ENCODE measurements at places on chromosomes 7 and 10. TPM values are rescaled to one million over a fixed set of nuclear protein-coding genes. Genes with fewer than 3 reads are reported as not detected.
A peak's percentile ranks its signal among the peaks of the same experiment; 100 is the strongest.

Gene PPP1R9A
- 7.4 TPM for total RNA-seq

Gene MINPP1
- 10.2 TPM for total RNA-seq

Gene TRPV6
- not detected for total RNA-seq

- H3K4me1 ChIP-seq: no peaks in the 10 kb centered on the region
- peak; percentile 74 for DNase-seq
- H3K27me3 ChIP-seq: no peaks in the 10 kb centered on the region
These were observed at the start of gene CXCL12 for GRCh38 chr10:44385026-44385695. TSS of gene CXCL12 (minus strand) at chr10:44385097. CDS start at chr10:44385005, 92 bp downstream.

- no peaks in the 10 kb centered on the region for H3K4me1 ChIP-seq
- no peak overlapping the region for H3K27ac ChIP-seq
- no peaks in the 10 kb centered on the region for H3K27me3 ChIP-seq
- no peak for DNase-seq
- H3K36me3 ChIP-seq: no peaks in the 10 kb centered on the region
These were observed 85.1 kb downstream of the MGMT start for GRCh38 chr10:129552119-129552518.

DNA sequence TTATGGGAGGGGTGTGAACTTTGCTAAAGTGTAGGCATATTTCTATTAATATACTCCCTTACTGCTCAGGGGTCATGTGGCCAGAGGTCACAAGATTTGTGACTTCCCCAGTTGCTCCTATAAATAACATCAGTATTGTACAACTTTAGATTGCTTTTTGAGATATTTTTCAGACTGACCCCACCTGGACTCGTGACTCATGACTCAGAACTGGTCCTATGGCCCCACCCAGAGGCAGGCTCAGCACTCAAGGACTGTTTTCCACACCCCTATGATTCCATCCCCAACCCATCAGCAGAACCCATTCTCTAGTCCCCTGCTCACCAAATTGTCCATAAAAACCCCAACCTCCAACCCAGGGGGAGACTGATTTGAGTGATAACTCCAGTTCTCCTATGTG is 2.7 kb upstream of the CUL2 start:
- no peak overlapping the region for H3K27ac ChIP-seq
- DNase-seq: no peak
- H3K4me1 ChIP-seq: no peaks in the 10 kb centered on the region
- H3K27me3 ChIP-seq: no peaks in the 10 kb centered on the region
- H3K4me3 ChIP-seq: no peak overlapping the region

- H3K4me1 ChIP-seq: no peaks in the 10 kb centered on the region
- no peak overlapping the region for H3K4me3 ChIP-seq
- DNase-seq: no peak
- no peak overlapping the region for H3K27ac ChIP-seq
These were observed 26.5 kb downstream of the LMTK2 start for GRCh38 chr7:98133181-98133580.

- H3K4me3 ChIP-seq: no peak overlapping the region
- H3K27me3 ChIP-seq: no peaks in the 10 kb centered on the region
These were observed 15.8 kb upstream of the BNIP3 start for GRCh38 chr10:131997366-131998049.

GRCh38 chr10:59801171-59801570 is 47.9 kb upstream of the MRLN start:
- H3K36me3 ChIP-seq: peaks cover 4% of the 10 kb centered on the region
- no peaks in the 10 kb centered on the region for H3K4me1 ChIP-seq
- H3K4me3 ChIP-seq: no peak overlapping the region
- no peak overlapping the region for H3K27ac ChIP-seq
- no peak for DNase-seq
- no peaks in the 10 kb centered on the region for H3K27me3 ChIP-seq

DNA sequence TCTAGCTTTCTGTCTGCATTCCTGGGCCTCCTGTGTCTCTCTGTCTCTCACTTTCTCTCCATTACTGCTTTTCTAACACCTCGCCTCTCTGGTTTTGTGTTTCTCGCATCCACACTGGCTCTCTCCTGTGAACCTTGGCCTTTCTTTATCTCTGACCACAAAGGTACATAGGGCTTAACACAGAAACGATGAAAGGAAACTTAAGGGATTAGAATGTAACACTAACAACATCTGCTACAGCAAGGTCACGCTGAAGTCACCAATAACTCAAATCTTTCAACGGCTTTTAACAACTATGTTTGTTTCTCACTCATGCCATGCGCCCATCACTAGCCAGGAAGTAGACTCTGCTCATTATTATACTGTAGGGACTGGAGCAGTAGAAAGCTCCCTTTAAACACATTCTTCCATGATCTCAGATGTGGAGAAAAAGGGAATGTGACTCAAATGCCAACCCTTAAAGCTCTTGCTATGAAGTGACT is 9.3 kb upstream of the OR6V1 start:
- H3K4me3 ChIP-seq: no peak overlapping the region
- no peaks in the 10 kb centered on the region for H3K36me3 ChIP-seq
- H3K27ac ChIP-seq: no peak overlapping the region
- no peak for DNase-seq

- no peak for DNase-seq
- H3K4me3 ChIP-seq: no peak overlapping the region
- H3K27me3 ChIP-seq: no peaks in the 10 kb centered on the region
- H3K36me3 ChIP-seq: peaks cover 3% of the 10 kb centered on the region
These were observed 41.1 kb upstream of the STMP1 start for GRCh38 chr7:135620980-135621850.

- no peak overlapping the region for H3K27ac ChIP-seq
- H3K36me3 ChIP-seq: no peaks in the 10 kb centered on the region
- DNase-seq: no peak
- H3K4me1 ChIP-seq: no peaks in the 10 kb centered on the region
- no peaks in the 10 kb centered on the region for H3K27me3 ChIP-seq
- no peak overlapping the region for H3K4me3 ChIP-seq
These were observed 99.7 kb upstream of the SDK1 start for GRCh38 chr7:3201306-3201705.

- H3K4me1 ChIP-seq: no peaks in the 10 kb centered on the region
- no peak for DNase-seq
- H3K27me3 ChIP-seq: no peaks in the 10 kb centered on the region
- no peak overlapping the region for H3K27ac ChIP-seq
- no peak overlapping the region for H3K4me3 ChIP-seq
These were observed 7.6 kb downstream of the ITPRID1 start for GRCh38 chr7:31521336-31522010.

GRCh38 chr7:13077466-13077865 is 390.0 kb downstream of the ARL4A start:
- H3K27ac ChIP-seq: no peak overlapping the region
- no peak for DNase-seq
- no peak overlapping the region for H3K4me3 ChIP-seq
- no peaks in the 10 kb centered on the region for H3K27me3 ChIP-seq

DNA sequence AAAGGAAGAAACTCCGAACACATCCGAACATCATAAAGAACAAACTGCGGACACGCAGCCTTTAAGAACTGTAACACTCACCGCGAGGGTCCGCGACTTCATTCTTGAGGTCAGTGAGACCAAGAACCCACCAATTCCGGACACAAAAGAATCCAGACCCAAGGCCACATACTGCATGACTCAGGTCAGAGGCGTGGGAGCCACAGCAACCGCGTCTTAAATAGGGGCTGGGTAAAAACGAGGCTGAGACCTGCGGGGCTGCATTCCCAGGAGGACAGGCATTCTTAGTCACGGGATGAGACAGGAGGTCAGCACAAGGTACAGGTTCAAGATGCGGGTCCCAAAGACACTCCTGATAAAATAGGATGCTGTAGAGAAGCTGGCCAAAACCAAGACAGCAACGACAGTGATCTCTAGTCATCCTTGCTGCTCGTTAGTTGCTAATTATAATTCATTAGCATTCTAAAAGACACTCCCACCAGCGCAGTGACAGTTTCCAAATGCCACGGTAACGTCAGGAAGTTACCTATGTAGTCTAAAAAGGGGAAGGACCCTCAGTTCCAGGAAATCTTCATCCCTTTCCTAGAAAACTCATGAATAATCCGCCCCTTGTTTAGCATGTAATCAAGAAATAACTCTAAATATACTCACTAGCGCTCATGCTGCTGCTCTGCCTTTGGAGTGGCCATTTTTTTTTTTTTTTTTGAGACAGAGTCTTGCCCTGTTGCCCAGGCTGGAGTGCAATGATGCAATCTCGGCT is 19.3 kb downstream of the AP5Z1 start:
- no peak overlapping the region for H3K4me3 ChIP-seq
- H3K4me1 ChIP-seq: no peaks in the 10 kb centered on the region
- H3K36me3 ChIP-seq: peaks cover 6% of the 10 kb centered on the region
- no peaks in the 10 kb centered on the region for H3K27me3 ChIP-seq
- no peak for DNase-seq

- H3K27me3 ChIP-seq: no peaks in the 10 kb centered on the region
- H3K4me3 ChIP-seq: no peak overlapping the region
- no peak for DNase-seq
- no peak overlapping the region for H3K27ac ChIP-seq
- no peaks in the 10 kb centered on the region for H3K36me3 ChIP-seq
These were observed 3.7 kb upstream of the DNAJC12 start for GRCh38 chr10:67841737-67842136.

- no peak overlapping the region for H3K4me3 ChIP-seq
- H3K4me1 ChIP-seq: no peaks in the 10 kb centered on the region
- no peak overlapping the region for H3K27ac ChIP-seq
- no peaks in the 10 kb centered on the region for H3K36me3 ChIP-seq
- DNase-seq: no peak
- no peaks in the 10 kb centered on the region for H3K27me3 ChIP-seq
These were observed 62.4 kb downstream of the LRGUK start for GRCh38 chr7:134189559-134189958.

Measured in aorta (tissue), 5 donors.